ENCODE measurements at places on chromosomes 3 and 15.

- DNase-seq, result no peak
Measured at GRCh38 chr3:48468329-48468731, 21.8 kb downstream of the ATRIP start.

GRCh38 chr3:129106320-129106719 lies 15.3 kb downstream of the RAB43 start:
- DNase-seq, result no peak

GRCh38 chr3:138112362-138112761 lies 3.0 kb downstream of the DZIP1L start:
- no peak for DNase-seq

GRCh38 chr15:64640146-64640871 lies 135.1 kb downstream of the RBPMS2 start:
- DNase-seq, result no peak

GRCh38 chr15:84001655-84002054 lies 233.9 kb upstream of the GOLGA6L4 start:
- no peak for DNase-seq

DNA sequence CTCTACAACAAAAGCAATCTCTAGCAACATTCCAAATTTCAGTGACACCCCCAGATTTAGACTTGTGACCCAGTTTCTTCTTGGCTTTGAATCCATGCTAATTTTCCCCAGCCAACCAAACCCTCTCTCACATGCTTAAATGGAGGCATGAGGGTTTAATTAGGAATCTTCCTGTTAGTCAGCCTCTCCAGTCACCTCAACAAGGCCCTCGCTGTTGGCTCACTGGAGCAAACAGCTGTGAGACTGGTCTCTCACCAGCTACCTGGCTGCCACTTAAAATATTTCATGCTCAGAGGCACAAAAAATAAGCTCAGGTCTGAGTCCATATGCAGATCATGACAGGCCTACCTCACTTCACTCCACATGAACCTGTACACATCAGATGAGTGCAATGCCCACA lies 630.4 kb upstream of the ADAMTS9 start:
- DNase-seq, result no peak

GRCh38 chr3:194871143-194871863 lies 185.6 kb downstream of the FAM43A start:
- no peak for DNase-seq

- no peak for DNase-seq
Measured at GRCh38 chr3:6600237-6600636, 260.7 kb upstream of the GRM7 start.

GRCh38 chr3:57900786-57901185 lies 107.4 kb upstream of the FLNB start:
- DNase-seq, result no peak

- no peak for DNase-seq
Measured at GRCh38 chr3:167318996-167319615, 61.0 kb downstream of the ZBBX start.

GRCh38 chr3:48275287-48276027 lies 34.6 kb downstream of the ZNF589 start:
- no peak for DNase-seq

DNA sequence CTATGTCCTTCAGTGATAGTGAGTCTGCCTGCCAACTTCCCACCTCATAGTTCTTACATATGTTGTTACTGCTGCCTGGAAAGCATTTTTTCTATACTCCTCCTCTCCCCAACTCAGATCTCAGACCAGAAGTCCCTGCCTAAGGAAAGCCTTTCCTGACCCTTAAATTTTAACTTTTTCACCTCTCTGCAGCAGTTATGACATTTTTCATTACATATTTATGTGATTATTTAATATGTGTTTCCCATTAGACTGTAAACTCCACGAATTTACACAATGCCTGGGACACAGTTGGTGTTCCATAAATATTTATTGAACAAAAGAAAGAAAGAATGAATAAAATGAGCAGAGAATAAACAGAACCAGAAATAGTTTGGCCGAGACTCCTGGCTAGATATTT lies 125.5 kb downstream of the MITF start:
- no peak for DNase-seq

GRCh38 chr15:57506422-57506821 lies 85.3 kb upstream of the MYZAP start:
- DNase-seq, result no peak

DNA sequence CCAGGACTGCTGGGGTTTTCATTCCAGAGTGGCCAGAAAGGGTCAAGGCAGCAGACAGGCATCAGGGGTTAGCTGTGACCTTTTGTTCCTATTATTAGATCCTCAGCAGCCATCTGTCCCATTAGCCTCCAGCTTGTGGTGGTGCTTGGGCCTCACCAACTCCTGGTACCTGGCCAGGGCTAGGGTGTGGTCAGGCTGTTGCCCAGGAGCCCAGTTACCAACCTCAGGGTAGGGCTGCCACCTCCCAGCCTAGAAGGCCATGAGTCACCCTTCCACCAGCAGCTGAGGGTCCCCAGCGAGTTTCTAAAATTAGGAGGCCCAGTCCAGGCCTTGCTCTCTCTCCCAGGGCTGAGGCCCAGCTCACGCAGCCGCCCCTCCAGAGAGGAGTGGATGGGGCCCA lies 12.2 kb downstream of the TMEM43 start:
- DNase-seq, result no peak

GRCh38 chr3:162489853-162490252 lies 993.2 kb downstream of the OTOL1 start:
- no peak for DNase-seq

DNA sequence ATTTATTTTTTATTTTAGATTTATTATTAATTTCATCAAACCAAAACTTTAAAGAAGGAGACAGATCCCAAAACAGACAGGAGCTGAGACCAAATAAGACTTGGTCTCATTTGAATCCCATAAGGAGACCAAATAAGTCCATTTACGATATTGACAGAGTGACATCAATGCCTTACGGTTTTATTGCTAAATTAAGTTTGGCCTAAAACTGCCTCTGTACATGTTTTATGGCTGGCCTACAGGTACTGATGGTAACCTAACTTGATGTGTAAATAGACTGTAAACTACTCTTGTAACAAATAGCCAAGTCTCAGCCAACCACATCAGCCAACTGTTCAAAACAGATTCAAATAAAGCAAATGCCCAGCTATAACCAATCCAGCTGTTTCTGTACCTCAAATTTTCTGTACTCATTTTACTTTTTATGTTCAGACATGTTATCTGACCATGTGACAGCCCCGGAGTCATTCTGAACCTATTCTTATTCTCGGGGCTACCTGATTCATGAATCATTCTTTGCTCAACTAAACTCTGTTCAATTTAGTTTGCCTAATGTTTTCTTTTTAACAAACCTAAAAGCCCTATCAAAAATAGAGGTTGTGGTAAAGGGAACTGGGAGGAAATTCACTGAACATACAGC lies 89.4 kb upstream of the CDAN1 start:
- DNase-seq, result no peak

DNA sequence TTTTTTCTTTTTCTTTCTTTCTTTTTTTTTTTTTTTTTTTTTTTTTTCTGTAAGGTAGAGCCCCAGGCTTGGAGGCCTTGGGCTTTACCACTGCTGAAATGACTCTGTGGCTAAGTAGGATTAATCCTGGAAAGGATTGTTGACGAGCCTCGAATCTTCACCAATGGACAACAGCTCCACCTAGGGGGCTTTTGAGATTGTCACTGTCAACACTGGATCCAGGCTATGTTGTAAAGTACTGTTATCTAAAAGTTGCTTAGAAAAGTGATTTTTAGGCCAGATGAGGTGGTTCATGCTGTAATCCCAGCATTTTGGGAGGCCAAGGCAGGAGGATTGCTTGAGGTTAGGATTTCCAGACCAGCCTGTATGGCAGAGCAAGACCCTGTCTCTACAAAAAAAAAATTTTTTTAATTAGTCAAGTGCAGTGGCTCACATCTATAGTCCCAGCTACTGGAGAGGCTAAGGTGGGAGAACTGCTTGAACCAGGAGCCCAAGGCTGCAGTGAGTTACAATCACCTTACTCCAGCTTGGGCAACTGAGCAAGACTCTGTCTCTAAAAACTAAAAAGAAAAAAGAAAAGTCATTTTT lies 41.6 kb downstream of the KLHL18 start:
- DNase-seq, result peak; percentile 12

GRCh38 chr3:160618878-160619277 lies 53.5 kb upstream of the KPNA4 start:
- no peak for DNase-seq

GRCh38 chr3:143220741-143221140 lies 101.2 kb downstream of the CHST2 start:
- DNase-seq, result no peak

DNA sequence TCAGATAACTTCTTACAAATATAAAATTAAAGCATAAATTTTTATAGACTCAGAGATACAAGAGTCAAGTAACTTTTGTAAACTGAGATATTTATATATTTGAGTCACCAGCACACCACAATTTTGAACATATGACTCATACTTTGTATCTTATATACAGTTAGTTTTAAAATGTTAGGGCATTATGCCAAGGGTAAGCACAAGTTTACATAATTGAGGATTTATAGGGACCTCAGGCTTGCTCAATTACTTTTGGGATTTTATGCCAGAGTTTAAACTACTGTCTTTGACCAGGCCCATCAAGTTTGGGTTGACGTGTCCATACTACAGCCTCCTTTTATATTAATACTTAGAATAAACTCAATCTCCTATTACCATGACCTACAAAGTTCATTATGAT lies 7.4 kb upstream of the FGF7 start:
- no peak for DNase-seq

DNA sequence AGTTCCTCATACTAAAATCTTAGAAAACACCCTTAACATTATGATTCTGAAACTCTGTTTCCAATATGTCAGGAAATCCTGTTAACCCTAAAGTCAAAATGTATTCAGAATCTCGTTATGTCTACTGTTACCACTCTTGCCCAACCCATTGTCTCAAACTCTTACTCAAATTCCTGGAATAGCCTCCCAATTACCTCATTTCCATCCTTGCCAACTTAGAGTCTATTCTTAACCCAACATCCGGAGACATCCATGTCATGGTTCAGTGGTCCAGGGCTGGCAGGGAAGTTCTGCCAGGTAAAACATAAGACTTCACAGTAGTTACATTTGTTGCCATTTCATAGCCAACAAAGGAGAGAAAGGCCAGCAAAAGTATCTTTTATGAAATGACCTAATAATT lies 593.9 kb downstream of the PYDC2 start:
- DNase-seq, result no peak

- no peak for DNase-seq
Measured at GRCh38 chr3:155323063-155323666, 29.7 kb upstream of the STRIT1 start.

- no peak for DNase-seq
Measured at GRCh38 chr3:194582196-194582905, 50.9 kb downstream of the TMEM44 start.

DNA sequence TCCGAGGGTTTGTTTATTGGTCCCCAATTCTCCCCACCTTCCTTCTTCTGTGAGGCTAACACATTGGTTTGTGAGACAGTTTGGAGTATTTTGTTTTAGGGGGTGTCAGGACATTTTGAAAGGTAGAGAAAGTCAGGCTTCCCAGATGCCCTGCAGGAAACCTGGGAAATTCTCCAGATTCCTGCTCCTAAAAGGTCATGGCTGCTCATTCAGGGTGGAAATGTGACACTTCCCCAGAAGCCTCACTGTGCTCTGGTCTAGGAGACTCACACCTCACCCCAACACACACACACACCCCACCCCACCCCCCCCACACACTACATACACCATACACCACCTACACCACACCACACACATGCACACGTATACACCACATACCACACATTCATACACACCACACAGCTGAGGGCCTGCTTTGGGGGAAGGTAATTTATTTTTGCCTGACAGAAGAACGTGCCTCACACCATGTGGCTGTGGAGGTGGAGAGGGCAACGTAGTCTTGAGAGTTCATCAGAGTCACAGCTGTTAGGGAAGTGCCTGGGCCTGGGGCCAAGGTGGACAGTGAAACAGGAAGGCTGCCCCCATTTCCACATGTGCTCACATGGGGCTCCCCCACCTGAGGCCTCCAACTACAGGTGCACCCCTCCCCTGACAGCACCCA lies 40.4 kb upstream of the LIMD1 start:
- DNase-seq, result no peak

DNA sequence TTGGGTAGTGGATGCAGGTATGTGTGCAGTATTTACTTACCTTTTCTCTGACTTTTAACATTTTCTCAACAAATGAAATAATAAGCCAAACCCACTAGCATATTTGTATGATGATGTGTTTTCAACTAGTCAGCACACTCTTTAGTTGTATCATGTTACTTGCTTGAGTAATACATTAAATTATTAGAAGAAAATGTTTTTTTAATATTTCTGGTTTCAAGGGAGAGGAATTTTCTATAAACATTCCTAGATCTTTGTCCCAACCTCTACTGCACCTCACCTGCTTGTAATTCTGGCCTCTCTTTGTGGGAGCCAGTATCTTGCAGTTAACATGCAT lies 161.8 kb upstream of the CBLB start:
- no peak for DNase-seq

GRCh38 chr15:58473724-58474123 lies 41.9 kb downstream of the LIPC start:
- no peak for DNase-seq

- DNase-seq, result no peak
Measured at GRCh38 chr3:52404391-52404790, 40.5 kb downstream of the SEMA3G start.

- no peak for DNase-seq
Measured at GRCh38 chr3:7106635-7107034, 245.7 kb downstream of the GRM7 start.

- no peak for DNase-seq
Measured at GRCh38 chr3:181952929-181953328, 241.2 kb downstream of the SOX2 start.

- no peak for DNase-seq
Measured at GRCh38 chr3:164897342-164897741, 181.0 kb downstream of the SI start.

GRCh38 chr15:23411841-23412240 lies 35.2 kb downstream of the GOLGA6L2 start:
- no peak for DNase-seq

DNA sequence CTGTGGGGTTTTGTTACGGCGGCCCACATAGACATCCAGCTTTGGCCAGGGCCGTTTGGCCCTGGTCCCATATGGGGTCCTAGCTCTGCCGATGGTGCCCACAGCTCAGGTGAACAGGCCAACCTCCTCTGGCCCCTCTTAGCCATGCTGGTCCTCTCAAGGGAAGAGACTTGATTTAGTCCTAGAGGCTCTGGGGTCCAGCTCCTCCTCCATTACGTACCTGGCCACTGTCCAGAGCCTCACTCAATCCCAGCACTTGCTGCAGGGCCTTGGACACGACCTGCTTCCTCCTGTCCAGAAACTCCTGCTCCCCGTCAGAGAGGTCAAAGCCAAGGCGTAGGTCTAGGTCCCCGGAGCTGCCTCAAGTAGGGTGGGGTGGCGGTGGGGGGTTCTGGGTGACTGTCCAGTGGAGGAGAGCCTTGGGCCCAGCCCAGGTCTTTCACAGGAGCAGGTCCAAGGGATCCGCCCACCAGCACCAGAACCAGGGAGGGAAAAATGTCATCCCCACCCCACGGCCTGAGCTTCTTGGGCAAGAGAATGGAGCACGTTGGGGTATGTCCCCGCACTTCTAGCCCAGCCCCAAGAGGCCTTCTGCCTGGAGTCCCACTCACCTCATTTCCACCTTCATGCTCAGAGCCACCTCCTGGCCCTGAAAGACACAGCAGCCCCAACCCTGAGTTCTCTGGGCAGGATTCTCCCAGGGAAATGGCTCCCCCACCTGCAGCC lies 6.8 kb downstream of the PLA2G4F start:
- no peak for DNase-seq

All from activated CD4-positive, alpha-beta T cell treated with anti-CD3 and anti-CD28 coated beads for 1 hour (primary cell).